ENCODE measurements at places on chromosomes 12 and 14. TPM values are rescaled to one million over a fixed set of nuclear protein-coding genes. Genes with fewer than 3 reads are reported as not detected.

GRCh38 chr12:968545-968944 is 19.1 kb upstream of the RAD52 start:
- DNase-seq = no peak

DNA sequence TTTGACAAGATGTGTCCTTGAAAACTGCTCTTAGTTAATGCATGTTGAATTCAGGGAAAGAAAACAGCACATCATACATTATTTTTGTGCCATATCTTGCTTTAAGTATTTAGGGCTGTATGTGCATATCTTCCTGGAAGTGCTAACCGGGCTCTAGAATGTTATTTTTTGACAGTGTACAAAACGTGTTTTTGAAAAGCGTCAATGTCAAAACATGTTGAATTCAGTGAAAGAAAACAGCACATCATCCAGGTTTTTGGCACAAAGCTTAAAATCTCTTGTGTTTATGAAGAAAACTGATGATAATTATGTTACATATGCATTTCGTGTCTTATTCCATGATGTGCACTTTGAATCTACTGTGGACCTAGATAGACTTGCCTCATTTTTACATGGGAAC is 82.7 kb downstream of the ASCL4 start:
- DNase-seq = no peak

- DNase-seq = no peak
Measured at GRCh38 chr12:39138268-39138667, 232.9 kb upstream of the CPNE8 start.

DNA sequence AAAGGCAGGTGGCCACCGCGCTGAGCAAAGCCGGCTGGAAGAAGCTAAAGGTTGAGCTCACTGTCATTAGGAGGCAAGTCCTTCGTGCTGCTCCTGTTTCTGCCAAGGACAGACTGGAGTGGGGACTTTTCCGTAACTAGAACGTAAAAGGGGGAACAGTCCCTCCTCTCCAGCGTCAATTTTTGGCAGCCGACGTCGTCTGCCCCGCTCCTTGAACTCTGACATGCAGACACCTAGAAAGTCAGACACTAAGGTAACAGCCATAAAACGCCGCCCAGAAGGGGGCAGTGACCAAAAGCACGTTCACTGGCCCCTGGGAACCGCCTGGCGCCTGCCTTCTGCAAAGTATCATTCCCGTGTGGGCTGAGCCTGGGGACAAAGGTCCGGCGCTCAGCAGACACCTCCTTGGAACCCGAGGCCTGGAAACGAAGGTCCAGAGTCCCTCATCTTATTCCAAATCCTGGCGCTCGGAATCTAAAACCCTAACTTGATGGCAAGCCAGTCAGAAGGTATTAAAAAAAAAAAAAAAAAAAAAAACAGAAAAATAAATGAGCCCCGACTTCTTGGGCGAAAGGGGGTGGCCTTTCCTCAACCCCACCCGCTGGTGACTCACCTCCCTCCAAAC is 1.1 kb upstream of the LRP1 start:
- DNase-seq = no peak

DNA sequence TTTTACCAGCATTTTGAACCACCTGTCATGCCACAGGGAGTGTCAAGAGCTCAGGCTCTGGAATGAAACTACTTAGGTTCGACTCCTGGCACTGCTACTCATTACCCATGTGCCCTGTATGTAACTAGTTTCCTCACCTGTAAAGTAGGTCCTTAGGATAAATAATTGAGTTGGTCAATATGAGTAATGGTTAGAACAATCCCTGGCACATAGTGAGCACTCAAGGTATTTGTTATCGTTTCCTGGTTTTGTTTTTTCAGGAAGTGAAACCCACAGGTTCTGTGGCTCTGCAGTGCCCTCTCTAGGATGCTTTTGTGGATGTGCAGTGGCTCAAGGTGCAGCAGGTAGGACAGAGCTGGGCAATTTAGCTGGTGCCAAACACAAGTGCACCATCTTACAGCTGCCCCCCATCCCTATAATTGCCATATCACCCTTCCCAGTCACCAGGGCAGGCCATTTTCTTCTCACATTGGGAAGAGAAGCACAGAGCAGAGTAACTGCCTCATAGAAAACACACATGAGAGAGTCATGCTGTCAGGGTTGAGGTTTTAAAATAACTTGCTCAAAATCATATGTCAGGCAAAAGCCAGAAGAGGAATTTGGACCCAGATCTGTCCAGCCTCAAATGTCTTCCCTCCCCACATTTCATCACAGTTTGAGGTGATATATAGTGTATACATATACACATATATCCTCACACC is 297.5 kb downstream of the RPAP3 start:
- DNase-seq = no peak

- no peak for DNase-seq
Measured at GRCh38 chr14:79096811-79097210, 926.6 kb downstream of the NRXN3 start.

GRCh38 chr12:124024263-124024678 is 51.3 kb downstream of the ZNF664 start:
- DNase-seq = no peak

DNA sequence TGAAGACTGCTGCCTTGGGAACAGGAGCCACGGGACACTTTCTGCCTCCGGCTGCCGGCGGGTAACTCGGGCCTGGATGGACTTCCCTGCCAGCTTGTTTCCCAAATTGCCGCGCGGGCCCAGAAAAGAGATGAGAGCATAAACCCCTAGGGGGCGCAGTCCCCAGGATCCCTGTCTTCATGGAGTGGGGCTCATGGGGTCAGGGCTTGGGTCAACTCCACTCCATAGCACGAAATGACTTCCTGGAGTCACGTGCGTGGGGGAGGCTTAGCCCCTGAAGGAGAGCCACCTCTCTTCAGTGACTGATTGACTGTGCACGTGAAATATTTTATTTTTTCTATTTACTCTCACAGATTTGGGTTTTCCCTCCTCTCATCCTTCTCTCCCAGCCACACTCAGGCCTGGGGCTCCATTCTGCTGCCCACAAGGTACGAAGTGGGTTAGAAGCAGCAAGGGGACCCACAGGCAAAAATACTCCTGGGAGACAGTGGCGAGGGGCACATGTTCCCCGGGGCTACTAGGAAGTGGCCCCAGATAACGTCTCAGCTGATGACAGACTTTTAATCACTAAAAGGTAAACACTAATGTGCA is 10.0 kb downstream of the PGF start:
- DNase-seq = no peak

DNA sequence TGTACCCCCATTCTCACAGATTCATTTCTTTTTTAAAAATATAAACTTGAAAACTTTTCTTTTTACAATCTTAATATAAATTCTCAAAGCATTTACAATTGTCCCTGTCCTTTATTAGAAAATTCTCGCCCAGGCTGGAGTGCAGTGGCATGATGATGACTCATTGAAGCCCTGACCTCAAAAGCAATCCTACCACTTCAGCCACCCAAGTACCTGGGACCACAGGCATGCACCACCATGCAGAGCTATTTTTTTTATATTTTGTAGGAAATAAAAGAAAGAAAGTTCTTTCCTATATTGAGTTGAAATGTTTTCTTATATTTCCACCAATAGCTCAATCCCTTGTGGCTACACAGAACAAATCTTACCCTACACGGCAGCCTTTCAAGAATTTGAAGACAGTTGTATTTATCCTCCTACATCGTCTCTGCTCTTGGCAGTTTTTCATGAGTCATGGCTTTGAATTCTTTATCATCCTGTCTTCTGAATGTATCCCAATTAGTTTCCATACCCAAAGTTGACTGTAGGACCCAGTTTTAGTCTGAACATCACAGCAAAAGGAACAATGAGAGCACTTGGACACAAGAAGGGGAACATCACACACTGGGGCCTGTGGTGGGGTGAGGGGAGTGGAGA is 52.4 kb downstream of the SYT1 start:
- no peak for DNase-seq

DNA sequence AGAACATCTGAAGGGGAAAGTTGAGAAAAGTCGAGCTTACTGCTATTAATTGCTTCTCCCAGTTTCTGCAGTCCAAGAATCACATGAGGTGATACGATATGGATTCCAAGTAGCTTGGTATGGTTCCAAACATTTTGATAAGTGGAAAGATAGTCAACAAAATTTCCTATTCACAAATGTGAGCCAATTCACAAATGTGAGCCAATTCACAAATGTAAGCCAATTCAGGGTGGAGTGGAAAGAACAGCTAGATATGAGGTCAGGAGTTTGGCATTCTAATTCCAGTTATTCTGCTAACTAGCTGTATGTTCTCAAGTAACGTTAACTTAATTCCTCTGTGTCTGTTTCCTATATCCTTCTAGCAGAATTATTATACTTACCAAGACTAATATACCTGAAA is 37.6 kb upstream of the DHRS4 start:
- DNase-seq = no peak

GRCh38 chr12:62933220-62933601 is 1.7 kb downstream of the PPM1H start:
- no peak for DNase-seq

DNA sequence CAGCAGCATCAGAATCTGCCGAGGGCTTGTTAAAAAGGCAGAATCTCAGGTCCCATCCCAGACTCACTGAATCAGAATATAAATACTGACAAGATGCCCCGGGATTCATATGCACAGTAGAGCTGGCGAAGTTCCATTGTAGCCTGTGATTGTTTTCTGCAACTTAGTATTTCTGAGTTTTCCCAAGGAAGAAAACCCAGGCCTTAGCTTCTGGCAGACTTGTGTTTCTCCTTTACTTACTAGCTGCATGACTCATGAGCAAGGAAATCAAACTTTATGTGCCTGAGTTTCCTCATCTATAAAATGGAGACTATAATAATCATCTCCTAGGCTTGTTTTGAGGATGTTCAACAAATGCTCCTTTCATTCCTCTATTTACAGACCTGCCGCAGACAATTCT is 278.5 kb upstream of the PLEKHG7 start:
- no peak for DNase-seq

DNA sequence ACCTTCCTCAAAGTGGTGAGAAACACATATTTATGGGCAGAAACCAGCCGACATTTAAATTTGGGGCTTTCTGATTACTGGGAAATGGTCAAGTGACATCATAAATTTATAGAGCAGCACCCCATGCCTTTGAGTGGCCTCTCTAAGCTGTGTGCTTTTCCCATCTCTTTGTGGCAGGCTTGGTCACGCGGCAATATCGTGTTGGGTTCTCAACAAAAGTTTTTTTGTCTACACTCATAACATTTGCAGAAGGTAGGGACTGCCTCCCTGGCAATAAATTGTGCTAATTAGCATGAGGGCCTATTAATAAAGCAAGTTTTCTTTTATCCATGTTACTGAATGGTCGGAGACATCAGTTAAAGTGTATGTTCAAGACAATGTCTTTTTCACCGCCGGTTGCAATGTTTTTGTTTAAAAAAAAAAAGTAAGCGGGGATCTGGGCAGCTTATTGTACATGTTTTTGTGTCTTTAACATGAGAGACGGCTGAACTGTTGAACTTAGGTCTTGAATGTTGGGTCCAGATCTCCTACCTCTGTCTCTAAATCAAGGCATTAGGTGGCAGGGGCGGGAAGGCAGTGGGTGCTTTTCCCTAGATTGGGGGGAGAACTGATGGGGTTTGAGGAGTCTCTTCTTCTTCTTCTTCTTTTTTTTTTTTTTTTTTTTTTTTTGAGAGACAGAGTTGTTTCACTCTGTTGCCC is 193.3 kb downstream of the PHETA1 start:
- DNase-seq = no peak

DNA sequence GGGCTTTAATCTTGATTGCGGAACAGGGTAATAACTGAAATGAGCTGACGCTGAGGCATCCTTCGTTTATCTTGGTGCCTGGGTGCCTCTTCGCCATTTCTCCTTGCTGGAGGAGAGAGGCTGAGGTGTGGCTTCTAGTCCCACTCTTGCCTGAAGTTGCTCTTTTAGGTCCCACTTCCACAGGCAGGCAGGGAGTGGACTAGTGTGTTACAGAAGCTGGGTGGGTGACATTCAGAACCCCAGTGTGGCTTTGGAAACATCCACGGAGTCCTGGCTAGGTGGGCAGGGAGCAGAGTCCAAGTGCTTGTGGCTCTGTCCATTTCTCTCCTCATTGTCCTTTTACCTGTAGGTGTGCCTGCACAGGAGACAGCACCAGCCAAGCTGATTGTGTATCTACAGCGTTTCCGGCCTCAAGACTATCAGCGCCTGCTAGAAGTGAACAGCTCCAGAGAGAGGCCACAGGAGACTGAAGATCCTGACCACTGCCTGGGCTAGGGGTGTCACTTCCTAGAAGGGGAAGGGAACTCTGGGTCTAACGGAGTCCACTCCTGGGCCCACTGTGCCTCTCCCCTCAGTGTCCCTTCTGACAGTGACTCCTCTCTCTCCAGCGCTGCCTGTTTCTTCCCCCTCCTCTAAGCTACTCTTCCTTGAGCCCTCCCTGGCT is 2.4 kb downstream of the THTPA start:
- DNase-seq = peak; percentile 36

DNA sequence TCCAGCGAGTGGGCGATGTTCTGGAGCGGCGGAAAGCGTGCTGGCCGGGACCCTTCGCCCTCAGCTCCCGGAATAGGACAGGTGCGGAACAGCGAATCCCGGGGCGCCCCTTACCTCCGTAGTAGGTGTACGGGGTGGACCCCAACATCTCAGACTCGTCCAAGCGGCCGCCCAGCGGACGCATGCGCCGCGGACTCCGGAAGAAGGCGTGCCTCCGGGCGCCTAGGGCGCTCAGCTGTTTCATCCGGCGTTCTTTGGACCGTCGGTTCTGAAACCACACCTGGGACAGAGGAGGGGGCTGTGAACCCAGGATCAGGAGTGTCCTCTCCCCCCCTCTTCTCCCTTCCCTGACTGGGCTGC is 4.5 kb downstream of the LHX5 start:
- DNase-seq = no peak

GRCh38 chr12:30813525-30814294 is 59.0 kb upstream of the CAPRIN2 start:
- no peak for DNase-seq

The GALNT8 gene
- 1.4 TPM for total RNA-seq

The LRIG3 gene
- 80.4 TPM for total RNA-seq

The GSC gene
- not detected for total RNA-seq

The AQP2 gene
- not detected for total RNA-seq

The NOC4L gene
- total RNA-seq = 14.7 TPM

The AMN gene
- 0.30 TPM for total RNA-seq

The SYT1 gene
- 2.1 TPM for total RNA-seq

Measured in chondrocyte (in vitro differentiated cells).